ENCODE measurements at places on chromosomes 11 and 22.

- peak; percentile 3 for DNase-seq
Measured at GRCh38 chr22:23969071-23969470, 2.4 kb downstream of the DDTL start.

DNA sequence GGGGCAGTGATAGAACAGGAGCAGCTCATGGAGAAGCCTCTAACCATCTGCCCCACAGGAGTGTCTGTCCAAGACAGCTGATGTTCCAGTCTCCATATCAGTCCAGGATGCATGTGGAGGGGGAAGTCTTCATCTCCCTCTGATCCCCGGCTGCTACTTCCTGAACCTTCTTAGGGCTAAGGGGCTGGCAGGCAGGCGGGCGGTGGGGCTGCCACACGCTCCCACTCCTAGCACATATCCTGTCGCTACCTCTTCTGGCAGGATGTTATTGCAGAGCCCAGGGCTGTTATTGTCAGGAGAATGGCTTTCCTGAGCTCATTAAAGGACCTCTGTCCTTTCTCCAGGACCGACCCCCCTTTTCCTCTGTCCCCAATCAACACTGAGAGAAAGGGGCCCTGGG lies 25.4 kb downstream of the LRRC55 start:
- no peak for DNase-seq

DNA sequence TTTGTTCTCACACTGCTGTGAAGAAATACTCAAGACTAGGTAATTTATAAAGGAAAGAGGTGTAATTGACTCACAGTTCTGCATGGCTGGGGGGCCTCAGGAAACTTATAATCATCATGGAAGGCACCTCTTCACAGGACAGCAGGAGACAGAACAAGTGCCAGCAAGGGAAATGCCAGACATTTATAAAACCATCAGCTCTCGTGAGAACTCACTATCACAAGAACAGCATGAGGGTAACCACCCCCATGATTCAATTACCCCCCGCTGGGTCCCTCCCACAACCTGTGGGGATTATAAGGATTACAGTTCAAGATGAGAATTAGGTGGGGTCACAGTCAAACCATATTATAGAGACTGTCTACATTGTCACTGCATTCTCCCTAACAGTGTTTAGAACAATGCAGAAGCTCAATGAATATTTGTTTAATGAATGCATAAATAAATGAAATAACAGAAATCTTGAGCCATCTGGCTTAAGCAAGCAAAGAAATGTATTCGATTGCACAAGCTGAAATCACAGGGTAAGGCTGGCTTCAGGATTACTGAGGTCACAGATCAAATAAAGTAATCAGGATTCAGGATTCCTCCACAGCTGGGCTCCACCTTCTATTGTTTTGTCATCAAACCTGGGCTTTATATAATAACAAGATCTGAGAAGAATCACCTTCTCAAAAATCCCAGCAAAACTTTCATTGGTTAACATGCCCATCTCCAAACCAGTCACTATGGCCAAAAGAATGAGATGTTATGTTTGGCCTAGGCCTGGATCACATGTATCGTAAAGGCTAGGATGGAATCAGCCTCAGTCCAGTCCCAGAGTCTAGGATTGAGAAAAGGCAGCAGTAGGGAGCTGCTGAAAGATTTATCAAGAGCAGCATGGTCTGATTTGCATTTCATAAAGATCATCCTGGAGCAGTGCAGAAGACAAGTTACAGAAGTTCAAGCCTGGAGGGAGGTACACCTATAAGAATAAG lies 137.8 kb upstream of the UBASH3B start:
- DNase-seq: peak; percentile 27

DNA sequence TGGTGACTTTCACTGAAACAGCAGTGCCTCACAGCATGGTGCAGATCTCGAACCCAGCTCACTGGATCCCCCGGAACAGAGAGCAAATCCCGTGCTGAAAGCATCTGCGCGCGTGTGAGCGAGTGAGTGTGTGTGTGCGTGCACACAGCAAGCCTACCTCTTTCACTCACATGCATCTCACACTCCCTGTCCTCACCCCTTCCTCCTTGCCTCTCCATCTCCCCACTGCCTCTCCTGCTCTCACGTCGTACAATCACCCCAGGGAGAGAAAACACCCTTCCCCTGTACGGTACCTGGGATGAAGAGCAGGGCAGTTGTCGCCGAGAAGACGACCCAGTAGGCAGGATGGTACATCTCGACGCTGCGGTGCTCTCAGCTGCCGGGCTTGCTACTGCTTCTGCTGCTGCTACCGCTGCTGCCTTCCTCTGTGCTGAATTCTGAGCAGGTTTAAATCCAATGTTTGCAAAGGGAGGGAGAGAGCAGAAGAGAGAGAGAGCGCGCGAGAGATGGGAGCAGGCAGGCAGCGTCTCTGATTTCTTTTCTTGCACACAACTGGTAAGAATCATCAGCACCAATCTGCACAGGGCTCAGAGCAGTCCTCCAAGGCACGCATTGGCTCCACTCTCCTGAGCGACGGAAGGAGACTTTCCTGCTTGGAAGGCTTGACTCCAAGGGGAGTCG lies at the start of gene OPCML:
TSS of gene OPCML (minus strand) at position 531 of the 681 bp plus-strand sequence.
- no peak for DNase-seq

DNA sequence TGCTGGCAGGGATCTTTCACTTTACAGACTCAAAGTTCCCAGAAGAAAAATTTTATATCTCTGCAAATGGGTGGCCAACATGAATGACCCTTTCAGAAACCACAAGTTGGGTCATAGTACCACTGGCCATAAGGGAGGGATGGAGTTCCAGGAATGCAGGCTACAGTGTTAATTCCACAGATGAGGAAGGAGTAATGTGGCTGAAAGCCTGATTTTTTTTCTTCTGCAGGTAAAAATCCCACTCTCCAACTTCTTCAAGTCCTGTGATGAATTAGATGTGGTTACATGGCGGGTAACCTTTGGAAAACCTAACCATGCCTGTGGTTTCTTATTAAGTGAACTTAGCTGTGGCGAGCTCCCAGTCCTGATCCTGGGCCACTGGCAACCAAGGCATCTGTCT lies 103.2 kb downstream of the SLC1A2 start:
- DNase-seq: no peak

GRCh38 chr11:8908099-8908498 lies 2.9 kb upstream of the AKIP1 start:
- DNase-seq: no peak

DNA sequence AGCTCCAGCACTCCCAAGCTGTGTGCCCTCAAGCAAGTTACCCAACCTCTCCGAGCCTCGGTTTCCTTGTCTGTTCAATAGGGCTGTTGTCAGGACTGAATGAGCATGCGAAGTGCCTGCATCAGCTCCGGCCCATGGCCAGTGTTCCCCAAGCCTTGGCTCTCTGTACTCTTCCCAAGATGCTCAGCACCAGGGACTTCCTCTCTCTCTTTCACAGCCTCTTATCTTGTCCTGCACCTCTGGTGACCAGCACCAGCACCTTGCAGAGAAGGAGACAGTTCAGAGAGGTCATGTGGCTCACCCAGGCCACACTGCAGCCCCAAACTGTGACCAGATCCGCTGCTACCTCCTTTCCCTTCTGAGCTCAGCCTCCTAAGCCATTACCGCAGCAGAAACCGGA lies 120.3 kb upstream of the ANO1 start:
- DNase-seq: no peak

DNA sequence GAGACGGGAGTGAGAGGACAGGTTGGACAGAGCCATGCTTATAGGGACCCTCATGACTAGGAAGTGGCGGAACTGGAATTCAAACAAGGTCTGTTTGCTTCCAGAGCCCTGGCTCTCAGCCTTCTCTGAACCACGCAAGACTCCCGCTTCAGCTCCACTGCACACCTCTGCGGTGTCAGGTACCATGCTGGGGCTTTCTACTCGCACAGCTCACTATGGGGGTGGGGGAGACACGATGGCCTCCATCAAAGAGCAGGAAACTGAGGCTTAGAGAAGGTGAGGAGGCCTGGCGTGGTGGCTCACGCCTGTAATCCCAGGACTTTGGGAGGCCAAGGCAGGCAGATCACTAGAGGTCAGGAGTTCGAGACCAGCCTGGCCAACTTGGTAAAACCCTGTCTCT lies 14.2 kb downstream of the SUN2 start:
- DNase-seq: no peak

DNA sequence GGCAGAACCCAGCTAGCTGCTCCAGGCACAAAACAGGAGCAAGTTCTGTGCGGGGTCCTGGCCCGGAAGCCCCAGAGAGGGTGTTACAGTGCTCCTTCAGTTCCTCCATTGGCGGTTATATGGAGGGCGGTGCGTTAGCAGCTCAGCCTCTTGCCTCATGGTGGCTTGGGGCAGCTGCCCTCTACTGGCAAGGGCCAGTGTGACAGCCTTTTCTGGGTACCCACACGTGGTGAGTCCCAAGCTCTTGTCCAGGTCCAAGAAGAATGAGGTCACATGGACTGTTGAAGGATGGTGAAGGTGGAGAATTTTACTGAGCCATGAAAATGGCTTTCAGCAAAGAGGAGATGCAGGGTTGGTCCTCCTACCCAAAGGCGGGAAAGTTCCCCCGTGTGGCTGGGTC lies 100.5 kb downstream of the WT1 start:
- DNase-seq: no peak

DNA sequence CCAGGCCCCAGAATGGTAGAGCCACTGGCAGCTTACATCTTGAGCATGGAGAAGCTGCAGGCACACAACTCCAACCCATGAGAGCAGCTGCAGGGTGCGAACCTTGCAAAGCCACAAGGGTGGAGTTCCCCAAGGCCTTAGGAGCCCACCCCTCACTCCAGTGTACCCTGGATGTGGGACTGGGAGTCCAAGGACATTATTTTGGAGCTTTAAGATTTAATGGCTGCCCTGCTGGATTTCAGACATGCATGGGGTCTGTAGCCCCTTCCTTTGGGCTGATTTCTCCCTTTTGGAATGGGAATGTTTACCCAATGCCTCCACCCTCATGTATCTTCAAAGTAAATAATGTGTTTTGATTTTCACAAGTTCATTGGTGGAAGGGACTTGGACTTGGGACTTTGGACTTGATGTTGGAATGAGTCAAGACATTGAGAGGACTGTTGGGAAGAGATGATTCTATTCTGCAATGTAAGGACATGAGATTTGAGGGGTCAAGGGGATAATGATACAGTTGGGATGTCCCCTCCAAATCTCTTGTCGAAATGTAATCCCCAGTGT lies 1.1 kb upstream of the KRTAP5-7 start:
- DNase-seq: no peak

- DNase-seq: no peak
Measured at GRCh38 chr11:2202071-2202899, 30.7 kb upstream of the TH start.

- DNase-seq: peak; percentile 49
Measured at GRCh38 chr11:47189100-47189834, 3.0 kb upstream of the PACSIN3 start.

DNA sequence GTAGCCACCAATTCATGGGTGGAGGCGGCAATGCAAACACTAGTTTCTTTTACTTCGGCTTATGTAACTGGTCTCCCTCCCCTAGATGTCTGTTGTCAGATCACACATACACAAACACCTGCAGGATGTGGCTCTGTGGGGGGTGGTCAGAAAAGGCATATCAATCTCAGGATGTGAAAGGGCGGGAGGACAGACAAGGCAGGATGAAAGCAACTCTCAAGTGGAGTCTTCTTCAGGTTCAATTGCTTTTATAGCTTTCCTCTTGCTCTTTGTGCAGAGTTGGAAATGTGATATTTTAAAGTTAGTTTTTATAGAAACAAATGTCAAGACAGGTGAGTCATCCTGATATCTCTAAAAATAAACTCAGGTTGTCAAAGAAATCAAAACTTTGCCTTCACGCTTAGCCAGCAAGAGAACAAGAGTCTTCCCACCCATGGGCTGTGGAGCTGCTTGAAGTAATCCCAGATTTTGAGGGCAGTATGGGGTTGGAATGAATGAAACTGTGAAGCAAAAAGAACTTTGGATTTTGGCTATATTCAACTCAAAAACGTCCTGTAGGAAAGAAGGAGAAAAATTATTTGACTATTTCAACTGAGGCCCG lies 423.4 kb downstream of the GUCY1A2 start:
- DNase-seq: no peak

- DNase-seq: no peak
Measured at GRCh38 chr11:111112614-111113013, 132.9 kb upstream of the POU2AF2 start.

DNA sequence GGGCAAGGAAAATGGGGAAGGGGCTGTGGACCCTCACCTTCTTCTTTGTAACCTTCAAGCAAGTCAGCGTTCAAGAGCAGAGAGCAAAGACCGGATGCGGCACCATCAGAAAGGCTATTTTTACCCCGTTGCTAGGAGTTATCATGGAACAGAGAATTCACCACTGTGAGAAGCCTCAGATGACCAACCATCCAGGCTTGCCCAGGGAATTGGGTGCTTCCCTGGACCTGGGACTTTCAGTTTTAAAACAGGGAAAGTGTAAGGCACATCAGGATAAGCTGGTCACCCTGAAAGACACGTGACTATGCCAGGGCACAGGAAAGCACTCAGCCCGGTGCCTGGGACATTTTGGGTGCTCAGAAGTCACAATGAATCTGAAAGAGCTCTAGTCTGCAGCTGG lies 10.4 kb downstream of the GALNT18 start:
- no peak for DNase-seq

GRCh38 chr22:37270928-37271650 lies 11.2 kb upstream of the CYTH4 start:
- DNase-seq: no peak

DNA sequence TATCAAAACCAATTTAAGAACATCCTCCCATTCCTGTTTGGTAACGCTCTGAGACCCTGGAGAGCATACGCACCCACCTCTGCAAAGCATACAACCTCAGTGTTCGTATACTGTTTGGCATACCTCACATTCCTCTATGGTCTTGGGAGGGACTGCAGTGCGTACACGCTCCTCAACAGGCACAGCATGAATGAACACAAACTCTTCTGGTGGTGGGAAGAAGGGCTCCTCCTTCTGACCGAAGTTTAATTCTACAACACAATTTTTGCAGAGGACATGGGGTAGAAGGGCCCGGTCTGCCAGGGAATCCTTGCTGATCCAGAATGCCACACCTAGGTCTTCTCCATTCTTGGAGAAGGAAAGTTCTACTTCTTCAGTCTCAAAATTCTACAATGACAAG lies 5.3 kb downstream of the HNRNPUL2 start:
- no peak for DNase-seq

DNA sequence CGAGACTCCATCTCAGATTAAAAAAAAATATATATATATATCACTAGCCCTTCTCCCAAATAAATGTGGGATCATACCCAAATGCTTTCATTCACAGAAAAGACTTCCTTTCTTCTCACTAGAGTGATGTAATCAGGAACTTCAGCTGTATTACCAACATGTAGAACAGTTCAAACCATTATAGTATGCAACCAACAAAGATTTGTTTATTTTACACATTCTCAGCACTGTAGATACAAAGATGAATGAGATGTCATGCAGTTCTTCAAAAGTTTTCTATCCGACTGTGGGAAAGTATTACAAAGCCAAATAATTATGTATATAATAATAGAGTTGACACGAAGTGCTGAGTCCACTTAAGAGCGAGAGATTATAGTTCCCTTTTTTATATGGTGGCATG lies 22.2 kb upstream of the ZNF143 start:
- DNase-seq: no peak

GRCh38 chr11:76510060-76511047 lies 65.5 kb downstream of the EMSY start:
- peak; percentile 58 for DNase-seq

GRCh38 chr11:122723576-122723975 lies 68.1 kb downstream of the UBASH3B start:
- no peak for DNase-seq

Data from AG20443 (cell line).